NAMALWA (cell line): ENCODE measurements at places on chromosomes 2 and 18.

GRCh38 chr2:30681022-30681421 lies 126.2 kb downstream of the CAPN13 start:
- DNase-seq, result no peak

GRCh38 chr18:43665105-43665788 lies 388.0 kb upstream of the SYT4 start:
- no peak for DNase-seq

GRCh38 chr18:5673616-5674015 lies 129.8 kb upstream of the EPB41L3 start:
- no peak for DNase-seq

GRCh38 chr18:46810481-46811000 lies 53.7 kb upstream of the ST8SIA5 start:
- DNase-seq, result no peak

DNA sequence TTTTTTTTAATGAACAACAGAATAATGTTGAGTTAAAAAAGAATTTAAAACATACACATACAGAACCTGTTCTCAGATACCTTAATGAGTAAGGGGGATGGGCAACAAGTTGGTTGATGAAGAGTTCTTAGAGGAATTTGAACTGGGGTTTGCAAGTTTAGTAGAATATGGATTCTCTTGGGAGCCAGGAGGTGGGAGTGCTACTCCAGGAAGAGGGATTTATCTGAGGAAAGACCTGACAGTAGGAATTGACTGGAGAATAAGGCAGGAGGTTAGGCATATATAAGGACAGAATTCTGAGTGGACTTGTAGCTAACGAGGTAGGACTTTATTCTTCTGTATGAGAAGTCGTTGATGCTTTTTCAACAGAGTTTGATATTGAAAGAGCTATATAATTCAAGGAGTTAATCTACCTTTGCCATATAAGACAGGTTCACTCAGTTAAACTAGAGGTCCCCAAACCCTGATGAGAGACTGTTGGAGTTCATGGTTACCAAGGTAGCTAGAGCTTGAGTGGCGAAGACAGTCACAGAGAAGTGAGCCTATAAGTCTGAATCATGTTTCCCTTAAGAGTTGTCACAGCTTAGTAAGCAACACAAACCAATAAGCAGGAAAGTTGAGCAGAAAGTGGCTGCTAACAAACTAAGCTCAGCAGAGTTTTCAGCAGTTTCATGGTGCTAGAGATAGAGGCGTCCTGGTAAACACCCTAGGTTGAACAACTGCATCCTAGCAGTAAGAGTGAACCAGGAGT lies 88.2 kb downstream of the NCOA1 start:
- DNase-seq, result peak; percentile 21

GRCh38 chr2:228367356-228367755 lies 185.9 kb upstream of the SPHKAP start:
- no peak for DNase-seq

- no peak for DNase-seq
These were observed 155.0 kb downstream of the SETBP1 start for GRCh38 chr18:44835703-44836102.

DNA sequence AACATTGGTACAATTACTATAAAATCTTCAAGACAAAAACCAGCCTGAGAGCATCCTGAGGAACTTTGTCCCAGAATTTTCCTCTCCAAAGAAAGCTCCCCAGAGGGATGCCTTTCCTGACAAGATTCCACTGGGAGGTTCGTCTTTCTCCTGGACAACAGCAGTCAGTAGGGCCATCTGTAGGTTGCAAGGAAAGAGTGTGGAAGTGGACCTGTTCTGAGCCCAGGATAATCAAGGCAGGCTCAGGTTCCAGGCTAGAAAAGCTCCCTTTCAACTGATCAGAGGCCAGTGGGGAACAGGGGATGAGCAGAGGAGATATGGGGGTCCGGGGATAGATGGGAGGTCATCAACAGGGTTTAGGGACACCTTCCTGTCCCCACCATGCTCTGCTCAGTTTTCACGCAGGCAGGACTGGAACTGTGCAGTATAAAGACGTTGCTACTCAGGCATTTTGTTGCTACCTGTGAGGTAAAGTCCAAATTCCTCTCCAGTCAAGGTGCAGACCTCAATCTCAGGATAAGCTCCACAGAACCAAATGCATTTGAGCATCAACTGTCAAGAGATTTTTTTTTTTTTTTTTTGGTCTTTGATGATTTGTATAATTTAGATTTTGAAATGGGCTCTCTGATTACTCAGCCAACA lies 126.2 kb downstream of the STRN start:
- DNase-seq, result no peak

- DNase-seq, result no peak
These were observed 239.9 kb downstream of the ZNF516 start for GRCh38 chr18:76255070-76255683.

DNA sequence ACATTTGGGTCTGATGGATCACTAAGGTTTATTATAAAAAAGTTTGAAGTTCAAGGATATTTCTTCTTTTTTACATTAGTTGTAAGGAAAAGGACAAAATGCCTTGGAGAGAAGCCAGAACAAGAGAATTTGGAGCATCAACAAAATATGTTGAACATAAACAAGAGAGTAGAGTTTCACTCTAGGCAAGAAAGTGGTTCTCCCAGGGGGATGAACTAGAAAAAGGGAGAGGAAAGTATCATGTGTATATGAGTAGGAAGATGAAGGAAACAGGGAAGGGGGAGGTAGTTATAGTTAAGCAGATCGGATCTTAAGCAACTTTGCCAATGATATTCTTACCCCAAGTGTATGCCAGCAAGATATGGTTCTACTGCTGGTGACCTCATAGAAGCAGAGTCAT lies 63.8 kb upstream of the GALNT3 start:
- no peak for DNase-seq

DNA sequence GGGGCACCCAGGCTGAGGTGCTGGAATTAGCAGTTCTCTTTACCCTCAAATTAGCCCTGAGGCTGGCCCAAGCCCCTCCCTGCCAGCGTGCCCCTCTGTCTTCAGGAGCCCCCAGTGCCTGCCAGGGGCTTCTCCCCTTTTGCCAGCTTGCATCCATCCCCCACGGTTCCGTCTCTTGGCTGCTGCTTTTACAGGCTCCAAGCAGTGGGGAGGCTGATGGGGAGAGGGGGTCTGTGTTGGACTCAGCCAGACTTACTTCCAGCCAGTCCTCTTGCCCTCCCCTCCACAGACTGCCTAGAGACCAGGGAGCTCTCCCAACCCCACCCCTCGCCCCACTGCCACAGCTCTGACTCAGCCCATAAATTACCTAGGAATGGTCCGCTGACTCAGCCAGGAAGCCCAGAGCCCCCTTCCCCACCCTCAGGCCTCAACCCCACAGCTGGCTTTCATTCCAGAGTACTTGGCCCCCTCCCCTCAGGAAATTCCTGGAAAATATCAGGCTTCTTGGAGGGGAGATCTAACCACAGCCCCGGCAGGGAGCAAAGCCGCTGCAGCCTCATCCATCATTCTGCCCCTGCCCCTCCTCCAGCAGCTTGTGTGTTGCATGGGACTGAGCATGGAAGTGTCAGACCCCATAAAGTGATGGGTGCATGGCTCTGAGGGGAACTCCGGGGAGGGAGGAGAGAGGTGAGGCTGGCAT lies 184.6 kb downstream of the ZFP36L2 start:
- DNase-seq, result no peak
